ENCODE measurements at places on chromosomes 16 and 17.
A peak's percentile ranks its signal among the peaks of the same experiment; 100 is the strongest.

DNA sequence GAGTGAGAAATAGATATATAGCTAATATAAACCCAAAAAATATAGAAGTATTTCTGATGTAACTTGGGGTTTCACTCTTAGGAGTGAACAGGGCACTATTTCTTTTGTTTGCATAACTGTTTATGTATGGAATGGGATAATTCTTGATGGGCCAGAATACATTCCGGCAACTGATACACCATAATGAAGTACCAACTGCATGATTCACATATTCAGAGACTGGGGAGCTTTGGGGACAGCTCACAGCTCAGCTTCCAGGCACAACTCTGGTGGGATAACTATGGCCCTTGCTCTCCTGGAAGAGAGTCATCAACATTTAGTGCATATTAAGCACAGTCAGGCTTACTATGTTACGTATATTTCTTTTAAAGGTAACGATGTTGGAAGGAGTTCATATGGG, 42.1 kb upstream of the ADCY7 start:
- no peak for DNase-seq

DNA sequence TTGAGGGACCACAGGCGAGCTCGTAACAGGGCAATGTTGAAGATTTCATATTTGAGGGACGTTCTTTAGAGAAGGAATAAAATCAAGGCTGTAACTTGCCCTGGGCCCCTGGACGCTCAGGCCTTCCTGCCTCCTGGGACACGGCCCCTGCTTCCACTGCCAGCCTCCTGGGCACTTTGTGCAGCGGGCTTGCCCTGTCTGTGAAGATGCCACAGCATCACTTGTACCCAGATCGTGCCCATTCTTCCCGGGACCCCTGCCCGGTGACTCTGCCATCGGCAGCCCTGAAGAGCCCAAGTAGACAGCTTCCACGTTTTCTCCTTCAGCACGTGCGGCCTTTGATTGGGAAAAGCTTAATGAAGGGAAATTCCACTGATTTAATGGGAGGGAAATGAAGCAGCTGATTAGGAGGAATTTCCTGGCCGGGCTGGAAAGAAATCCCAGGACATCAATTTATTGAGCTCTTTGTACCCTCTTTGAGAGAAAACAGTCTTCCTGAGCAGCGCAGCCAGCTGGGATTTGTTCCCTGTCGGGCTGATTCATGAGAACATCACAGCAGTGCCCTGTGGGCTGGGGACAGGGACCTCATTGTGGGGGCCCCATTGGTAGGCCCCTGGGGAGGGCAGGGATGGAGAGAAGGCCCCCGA, 71.5 kb downstream of the CRISPLD2 start:
- no peak for DNase-seq

GRCh38 chr16:53048139-53048915, 4.4 kb downstream of the CHD9NB start:
- DNase-seq: peak; percentile 78

GRCh38 chr16:73365016-73365551, 317.2 kb upstream of the ZFHX3 start:
- peak; percentile 81 for DNase-seq

GRCh38 chr16:3058139-3059030, 7.1 kb upstream of the IL32 start:
- peak; percentile 70 for DNase-seq

- DNase-seq: no peak
Measured at GRCh38 chr16:62741692-62742091, 705.5 kb upstream of the CDH8 start.

DNA sequence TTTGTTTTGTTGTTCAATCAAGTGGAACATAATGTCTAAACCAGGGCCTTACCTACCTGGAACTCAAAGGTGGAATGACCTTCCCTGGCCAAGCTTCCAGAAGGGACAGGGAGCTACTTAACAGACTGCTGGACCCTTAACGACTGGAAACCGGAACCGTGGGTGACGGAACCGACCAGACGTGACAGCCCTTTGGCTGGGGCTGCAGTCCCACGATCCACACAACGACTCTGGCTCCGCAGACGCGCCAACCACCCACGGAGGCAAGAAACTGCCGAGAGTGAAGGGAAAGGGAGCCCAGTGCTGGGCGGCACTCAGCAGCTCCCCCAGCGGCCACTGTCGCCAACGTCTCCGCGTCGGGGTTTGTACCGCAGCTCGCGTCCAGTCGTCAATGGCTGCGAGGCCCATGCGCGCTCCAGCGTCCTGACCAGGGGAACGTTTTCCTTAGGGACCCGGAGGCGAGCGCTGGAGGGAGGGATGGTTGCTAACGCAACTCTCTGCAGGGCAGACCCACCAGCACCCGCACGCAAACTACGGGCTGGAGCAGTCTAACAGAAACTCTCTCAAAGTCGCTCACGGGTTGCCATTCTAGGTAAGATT, 5.5 kb upstream of the KIF22 start:
- peak; percentile 61 for DNase-seq

GRCh38 chr17:4947010-4947410, 1.3 kb downstream of the PFN1 start:
- DNase-seq: no peak

- DNase-seq: no peak
Measured at GRCh38 chr17:43974382-43975266, 20.9 kb upstream of the PYY start.

- DNase-seq: no peak
Measured at GRCh38 chr16:20485408-20485807, 34.1 kb downstream of the ACSM2A start.

DNA sequence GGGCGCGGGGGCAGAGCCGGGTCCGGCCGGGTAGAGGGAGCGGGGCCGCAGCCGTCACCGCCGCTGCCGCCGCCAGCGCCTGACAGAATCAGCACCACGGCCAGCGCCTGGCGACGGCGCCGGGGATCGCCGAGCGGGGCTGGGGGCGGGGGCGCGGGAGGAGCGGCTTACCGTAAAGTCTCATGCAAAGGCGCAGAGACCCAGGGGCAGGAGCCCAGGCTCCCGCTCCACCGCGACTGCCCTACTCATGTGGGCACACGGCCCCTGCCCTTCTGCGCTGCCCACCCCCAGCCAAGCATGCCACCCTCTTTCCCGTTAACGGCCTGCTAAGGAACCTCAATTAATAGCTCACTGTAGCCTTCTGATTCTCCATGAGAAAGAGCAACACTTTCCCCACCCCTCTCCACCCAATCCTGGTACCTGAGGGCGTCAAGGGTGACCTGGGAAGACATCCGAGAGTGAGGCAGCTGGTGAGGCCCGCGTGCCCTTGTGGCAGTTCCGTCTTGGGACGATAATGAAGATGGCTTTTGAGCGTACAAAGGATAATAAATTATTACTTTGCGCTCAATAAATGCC, at the start of gene SEZ6:
SEZ6 (minus strand) TSS at position 98 of the 576 bp plus-strand sequence. CDS start 164 bp downstream, outside the sequence.
- peak; percentile 32 for DNase-seq

Data from large intestine (tissue), 12 donors.